ENCODE measurements at places on chromosomes 13 and 19.

- no peaks in the 10 kb centered on the region for H3K27me3 ChIP-seq
- no peaks in the 10 kb centered on the region for H3K36me3 ChIP-seq
- no peak overlapping the region for H3K27ac ChIP-seq
- H3K4me3 ChIP-seq, result no peak overlapping the region
- DNase-seq, result no peak
- H3K4me1 ChIP-seq, result no peaks in the 10 kb centered on the region
Measured at GRCh38 chr19:31883296-31883990, 462.0 kb upstream of the ZNF507 start.

DNA sequence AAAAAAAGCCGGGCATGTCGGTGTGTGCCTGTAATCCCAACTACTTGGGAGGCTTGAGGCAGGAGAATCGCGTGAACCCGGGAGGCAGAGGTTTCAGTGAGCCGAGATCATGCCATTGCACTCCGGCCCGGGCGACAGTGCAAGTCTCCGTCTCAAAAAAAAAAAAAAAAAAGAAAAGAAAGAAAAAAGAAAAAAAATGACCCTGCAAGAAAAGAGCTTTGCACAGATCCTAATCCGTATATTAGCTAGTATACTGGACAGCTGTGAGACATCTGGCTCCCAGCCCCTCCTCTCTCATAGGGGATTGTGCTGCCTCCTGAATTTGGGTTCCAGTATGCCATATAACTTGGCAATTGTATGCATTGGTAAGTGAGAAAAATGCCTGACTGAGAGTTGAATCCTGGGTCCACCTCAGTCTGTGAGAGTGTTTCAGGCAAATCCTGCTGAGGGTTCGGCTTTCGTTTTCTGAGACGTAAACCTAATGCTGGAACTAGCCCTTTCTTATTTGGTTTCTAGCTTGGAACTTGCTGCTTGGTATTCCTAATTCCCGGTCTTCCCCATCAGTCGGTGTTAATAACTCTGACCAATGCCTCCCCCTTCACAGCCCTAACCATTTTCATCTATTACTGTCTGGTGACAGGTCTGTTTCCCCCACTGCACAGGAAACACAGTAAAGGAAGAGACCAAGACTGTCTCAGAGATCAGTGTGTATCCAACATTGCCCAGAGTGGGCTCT lies 1.3 kb upstream of the AKT2 start:
- H3K4me3 ChIP-seq, result peak overlapping the region; percentile 100
- H3K27me3 ChIP-seq, result no peaks in the 10 kb centered on the region
- H3K4me1 ChIP-seq, result peaks cover 30% of the 10 kb centered on the region
- no peak for DNase-seq
- no peaks in the 10 kb centered on the region for H3K36me3 ChIP-seq
- H3K27ac ChIP-seq, result peak overlapping the region; percentile 99

DNA sequence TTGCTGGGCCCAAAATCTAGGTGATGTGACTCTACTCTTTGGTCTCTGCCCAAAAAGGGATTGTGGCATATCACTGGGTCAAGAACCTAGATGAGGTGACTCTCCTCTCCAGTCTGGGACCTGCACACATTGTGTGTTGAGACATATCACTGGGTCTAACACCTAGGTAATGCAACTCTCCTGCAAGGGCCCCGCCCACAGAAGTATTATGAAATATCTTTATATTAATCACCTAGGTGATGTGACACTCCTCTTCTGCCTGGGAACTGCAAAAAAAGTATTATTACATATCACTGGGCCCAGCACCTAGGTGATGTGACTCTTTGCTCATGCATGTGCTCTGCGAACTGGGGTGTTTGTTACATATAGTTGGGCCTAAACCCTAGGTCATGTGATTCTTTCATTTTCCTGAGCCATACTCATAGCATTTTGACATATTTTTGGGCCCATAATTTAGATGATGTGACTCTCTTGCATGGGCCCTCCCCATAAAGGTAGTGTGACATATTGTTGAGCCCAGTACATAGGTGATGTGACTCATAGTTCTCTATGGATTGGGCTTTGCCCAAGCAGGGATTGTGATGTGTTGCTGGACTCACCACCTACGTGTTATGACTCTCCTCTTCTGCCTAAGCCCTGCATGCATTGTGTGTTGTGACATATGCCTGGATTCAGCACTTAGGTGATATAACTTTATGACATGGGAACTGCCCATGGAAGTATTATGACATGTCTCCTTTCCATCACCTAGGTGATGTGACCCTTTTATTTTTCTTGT lies 11.2 kb upstream of the ZNF681 start:
- no peaks in the 10 kb centered on the region for H3K4me1 ChIP-seq
- H3K4me3 ChIP-seq, result no peak overlapping the region
- no peaks in the 10 kb centered on the region for H3K27me3 ChIP-seq
- H3K27ac ChIP-seq, result peak overlapping the region; percentile 57
- H3K36me3 ChIP-seq, result no peaks in the 10 kb centered on the region

- H3K27me3 ChIP-seq, result no peaks in the 10 kb centered on the region
- H3K4me1 ChIP-seq, result peaks cover 19% of the 10 kb centered on the region
- no peaks in the 10 kb centered on the region for H3K36me3 ChIP-seq
- H3K4me3 ChIP-seq, result no peak overlapping the region
- DNase-seq, result no peak
- no peak overlapping the region for H3K27ac ChIP-seq
Measured at GRCh38 chr13:114143806-114144605, 11.6 kb upstream of the RASA3 start.

GRCh38 chr19:14177496-14178074 lies 28.4 kb downstream of the ADGRL1 start:
- no peaks in the 10 kb centered on the region for H3K27me3 ChIP-seq
- peaks cover 46% of the 10 kb centered on the region for H3K36me3 ChIP-seq
- H3K4me1 ChIP-seq, result no peaks in the 10 kb centered on the region
- no peak overlapping the region for H3K4me3 ChIP-seq
- no peak for DNase-seq
- H3K27ac ChIP-seq, result no peak overlapping the region

GRCh38 chr13:77715233-77715891 lies 17.9 kb downstream of the SLAIN1 start:
- H3K4me3 ChIP-seq, result no peak overlapping the region
- DNase-seq, result no peak
- no peak overlapping the region for H3K27ac ChIP-seq
- H3K27me3 ChIP-seq, result no peaks in the 10 kb centered on the region
- no peaks in the 10 kb centered on the region for H3K36me3 ChIP-seq
- H3K4me1 ChIP-seq, result no peaks in the 10 kb centered on the region

- no peak overlapping the region for H3K27ac ChIP-seq
- no peak for DNase-seq
- no peaks in the 10 kb centered on the region for H3K27me3 ChIP-seq
- peaks cover 35% of the 10 kb centered on the region for H3K4me1 ChIP-seq
- no peaks in the 10 kb centered on the region for H3K36me3 ChIP-seq
Measured at GRCh38 chr19:1163934-1164683, 10.0 kb downstream of the SBNO2 start.

- H3K27me3 ChIP-seq, result no peaks in the 10 kb centered on the region
- no peak for DNase-seq
- peaks cover 15% of the 10 kb centered on the region for H3K36me3 ChIP-seq
- no peak overlapping the region for H3K27ac ChIP-seq
- no peak overlapping the region for H3K4me3 ChIP-seq
Measured at GRCh38 chr19:43597876-43598275, 1.5 kb downstream of the ZNF576 start.

All from esophagus squamous epithelium (tissue), 5 donors.